NCI-H526 (cell line): ENCODE measurements at places on chromosomes 5 and 9.
A peak's percentile ranks its signal among the peaks of the same experiment; 100 is the strongest.

- no peak for DNase-seq
Measured at GRCh38 chr5:158080112-158080511, 221.2 kb upstream of the CLINT1 start.

- DNase-seq: no peak
Measured at GRCh38 chr5:175709276-175709781, 51.5 kb downstream of the HRH2 start.

DNA sequence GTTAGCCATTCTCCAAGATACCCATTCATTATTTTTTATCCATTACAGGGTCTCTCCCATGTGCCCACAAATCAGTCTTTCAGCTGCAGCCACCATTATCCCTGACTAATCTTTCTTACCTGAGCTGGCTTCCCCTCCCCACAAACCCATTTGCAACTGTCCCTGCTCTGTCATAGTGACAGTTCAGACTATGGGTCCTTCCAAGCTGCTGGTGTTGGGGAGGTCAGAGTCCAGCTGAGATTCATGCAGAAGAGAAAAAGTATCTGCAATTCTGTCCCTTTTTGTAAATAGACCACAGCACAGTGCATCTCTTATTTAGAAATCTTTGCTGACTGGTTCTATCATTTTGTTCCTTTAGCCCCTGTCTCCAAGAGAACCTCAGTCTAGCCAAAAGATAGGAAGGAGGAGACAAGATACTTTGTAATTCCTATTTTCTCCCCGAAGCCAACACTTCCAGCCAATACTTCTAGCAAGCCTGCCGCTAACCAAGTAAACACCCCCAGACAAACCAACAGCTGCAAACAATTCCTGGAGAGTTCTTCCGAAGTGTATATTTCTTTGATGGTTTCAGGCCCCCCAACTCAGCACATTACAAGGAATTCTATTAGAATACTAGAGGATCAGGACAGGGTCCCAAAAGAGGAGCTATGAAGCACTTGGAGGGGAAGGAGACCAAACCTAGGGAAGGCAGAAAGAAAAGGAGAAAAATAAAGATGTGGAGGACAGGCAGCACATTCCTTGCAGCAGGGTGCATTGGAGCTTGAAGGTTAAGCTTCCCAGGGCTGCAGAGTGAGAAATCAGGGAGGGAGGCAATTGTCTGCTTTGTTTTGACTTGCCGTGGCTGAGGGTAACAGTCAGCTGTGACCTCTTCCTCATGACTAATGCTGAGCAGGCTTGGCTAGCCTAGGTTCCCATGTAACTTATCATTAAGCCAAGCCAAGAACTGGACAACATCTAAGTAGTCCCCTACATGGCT lies 148.5 kb downstream of the SGCD start:
- DNase-seq: no peak

DNA sequence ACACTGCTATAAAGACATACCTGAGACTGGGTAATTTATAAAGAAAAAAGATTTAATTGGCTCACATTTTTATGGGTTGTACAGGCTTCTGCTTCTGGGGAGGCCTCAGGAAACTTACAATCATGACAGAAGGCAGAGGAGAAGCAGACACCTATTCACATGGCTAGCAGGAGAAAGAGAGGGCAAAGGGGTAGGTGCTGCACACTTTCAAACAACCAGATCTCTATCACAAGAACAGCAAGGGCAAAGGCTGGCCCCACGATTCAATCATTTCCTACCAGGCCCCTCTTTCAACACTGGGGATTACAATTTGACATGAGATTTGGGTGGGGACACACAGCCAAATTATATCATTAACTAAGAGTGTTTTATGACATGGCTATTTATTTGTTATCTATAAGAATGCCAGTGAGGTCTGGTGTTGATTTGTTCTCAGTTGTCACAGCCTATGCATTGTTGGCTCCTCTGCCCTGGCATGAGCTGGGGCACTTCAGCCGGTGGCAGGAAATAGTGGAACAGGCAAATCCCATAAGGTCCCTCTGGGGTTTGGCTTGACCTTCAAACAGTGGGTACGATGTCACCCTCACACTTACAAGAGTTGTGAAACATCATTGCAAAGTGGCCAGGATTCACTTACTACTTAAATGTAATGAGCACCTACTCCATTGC lies 44.1 kb downstream of the SPARC start:
- DNase-seq: no peak

GRCh38 chr5:36766981-36767380 lies 109.6 kb upstream of the NIPBL start:
- no peak for DNase-seq

- DNase-seq: no peak
Measured at GRCh38 chr5:58365791-58366190, 94.1 kb downstream of the PLK2 start.

DNA sequence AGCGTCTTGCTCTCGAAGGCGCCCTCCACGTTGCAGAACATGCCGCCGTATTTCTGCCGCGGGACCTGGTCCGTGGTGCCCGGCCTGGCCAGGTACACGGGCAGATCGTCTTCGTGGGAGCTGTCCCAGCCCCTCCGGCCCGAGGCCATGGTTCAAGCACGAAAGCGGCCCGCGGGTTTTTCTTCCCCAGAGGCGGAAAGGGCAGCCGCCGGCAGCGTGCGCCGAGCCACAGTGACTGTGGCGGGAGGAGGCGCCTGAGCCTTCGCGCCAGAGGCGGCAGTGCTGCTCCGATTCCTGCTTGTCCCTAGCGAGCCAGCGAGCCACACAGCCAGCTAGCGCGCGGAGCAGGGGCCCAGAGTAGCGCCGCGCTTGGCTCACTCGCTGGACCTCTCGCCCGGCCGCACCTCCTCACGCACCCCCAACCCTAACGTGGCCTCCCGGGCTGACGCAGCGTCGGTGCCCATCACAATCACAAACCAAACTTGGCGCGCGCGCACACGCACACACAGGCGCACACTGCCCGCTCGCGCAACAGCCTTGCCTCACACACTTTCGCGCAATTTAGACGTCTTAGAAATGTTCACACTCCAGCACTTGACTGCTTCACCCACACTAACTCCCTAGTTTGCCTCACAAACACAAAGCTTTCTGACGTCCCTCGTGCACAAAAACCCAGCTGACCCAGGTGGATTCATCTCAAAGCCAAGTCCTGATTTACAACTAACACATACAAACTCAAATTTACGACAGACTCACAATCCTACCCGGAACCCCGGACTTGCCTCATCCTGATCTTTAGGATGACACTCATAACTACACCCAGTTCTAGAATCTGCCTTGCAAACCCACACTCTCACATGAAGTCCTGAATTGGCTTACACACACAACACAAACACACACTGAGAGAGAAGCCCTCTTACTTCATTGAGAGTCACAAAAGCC lies at the start of gene DPYSL3:
Gene DPYSL3, minus strand, starts transcription at position 359 of the 942 bp plus-strand sequence. Its CDS starts 210 bp downstream, at position 149.
- peak; percentile 80 for DNase-seq

GRCh38 chr5:135011355-135012032 lies 22.5 kb downstream of the PITX1 start:
- no peak for DNase-seq

DNA sequence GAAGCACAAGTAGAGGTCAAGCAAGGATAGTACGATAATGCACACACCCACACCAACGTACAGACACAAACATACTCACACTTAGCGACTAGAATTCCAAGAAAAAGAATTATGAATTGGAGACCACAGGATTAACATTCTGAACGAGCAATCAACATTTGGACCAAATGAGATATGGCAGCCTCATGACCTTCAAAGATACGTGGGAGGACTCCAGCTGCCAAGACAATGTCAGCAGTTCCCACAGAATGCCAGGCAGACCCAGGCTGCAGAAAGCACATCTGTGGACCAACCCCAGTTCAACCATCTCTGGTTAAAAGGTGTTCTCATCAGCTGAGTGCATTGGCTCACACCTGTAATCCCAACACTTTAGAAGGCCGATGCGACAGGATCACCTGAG lies 187.6 kb upstream of the GRAMD2B start:
- DNase-seq: no peak
